ENCODE measurements at places on chromosomes 11 and 22.

DNA sequence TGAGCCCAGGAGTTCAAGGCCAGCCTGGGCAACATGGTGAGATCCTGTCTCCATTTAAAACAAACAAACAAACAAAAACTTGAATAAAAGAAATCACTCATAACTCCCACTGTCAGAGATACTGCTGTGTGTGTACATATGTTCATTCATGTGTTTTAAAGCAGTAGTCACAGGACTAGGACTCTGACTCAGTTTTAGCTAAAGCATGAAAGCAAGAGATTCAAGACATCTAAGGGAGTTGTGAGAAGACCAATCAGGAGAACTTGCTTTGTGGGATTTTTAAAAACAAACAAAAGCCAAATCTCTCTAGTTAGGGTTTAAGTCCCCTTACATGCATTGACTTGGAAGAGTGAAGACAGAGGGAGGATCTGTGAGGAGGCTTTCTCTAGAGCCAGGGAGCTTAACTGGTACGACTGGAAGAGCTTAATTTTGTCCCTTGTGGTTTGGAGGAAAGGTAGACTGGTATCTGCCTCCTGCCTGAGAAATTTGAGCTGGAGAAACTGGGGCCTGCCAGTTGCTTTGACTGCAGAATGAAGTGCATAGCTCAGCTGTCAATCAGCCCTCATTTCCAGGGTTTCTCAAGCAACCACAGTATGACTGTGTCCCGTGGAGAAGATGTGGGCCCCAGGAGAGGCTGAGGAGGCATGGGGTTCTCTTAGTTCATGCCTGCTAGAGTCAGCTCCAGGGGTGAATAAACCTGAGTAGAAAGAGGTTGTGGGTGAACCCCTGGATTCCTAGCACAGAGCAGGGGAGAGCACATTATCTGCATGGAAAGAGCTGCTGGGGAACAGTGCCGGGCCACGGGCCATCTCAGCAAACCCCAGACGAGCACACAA lies 30.6 kb downstream of the EXPH5 start:
- no peak for DNase-seq

DNA sequence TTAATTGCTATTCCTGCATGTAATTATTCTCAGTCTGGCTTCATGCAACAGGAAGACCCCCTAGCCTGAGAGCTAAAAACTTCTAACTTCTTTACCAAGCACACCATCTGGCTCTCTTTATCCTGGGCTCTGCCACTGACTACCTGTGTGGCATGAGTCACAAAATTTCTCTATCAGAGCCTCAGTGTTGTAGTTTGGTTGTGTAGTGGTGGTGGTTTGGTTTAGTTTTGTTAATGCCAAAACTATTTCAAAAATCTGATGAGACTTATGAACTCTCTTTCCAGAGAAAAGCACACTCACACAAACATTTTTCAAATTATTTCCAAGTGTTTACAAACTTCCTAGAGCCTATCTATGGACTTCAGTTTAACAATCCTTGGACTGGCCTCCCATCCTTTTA lies 7.5 kb upstream of the IL17RA start:
- no peak for DNase-seq

- no peak for DNase-seq
Measured at GRCh38 chr11:113894421-113894996, 10.1 kb upstream of the HTR3B start.

GRCh38 chr11:95100191-95100648 lies 10.6 kb downstream of the ENDOD1 start:
- DNase-seq = no peak

DNA sequence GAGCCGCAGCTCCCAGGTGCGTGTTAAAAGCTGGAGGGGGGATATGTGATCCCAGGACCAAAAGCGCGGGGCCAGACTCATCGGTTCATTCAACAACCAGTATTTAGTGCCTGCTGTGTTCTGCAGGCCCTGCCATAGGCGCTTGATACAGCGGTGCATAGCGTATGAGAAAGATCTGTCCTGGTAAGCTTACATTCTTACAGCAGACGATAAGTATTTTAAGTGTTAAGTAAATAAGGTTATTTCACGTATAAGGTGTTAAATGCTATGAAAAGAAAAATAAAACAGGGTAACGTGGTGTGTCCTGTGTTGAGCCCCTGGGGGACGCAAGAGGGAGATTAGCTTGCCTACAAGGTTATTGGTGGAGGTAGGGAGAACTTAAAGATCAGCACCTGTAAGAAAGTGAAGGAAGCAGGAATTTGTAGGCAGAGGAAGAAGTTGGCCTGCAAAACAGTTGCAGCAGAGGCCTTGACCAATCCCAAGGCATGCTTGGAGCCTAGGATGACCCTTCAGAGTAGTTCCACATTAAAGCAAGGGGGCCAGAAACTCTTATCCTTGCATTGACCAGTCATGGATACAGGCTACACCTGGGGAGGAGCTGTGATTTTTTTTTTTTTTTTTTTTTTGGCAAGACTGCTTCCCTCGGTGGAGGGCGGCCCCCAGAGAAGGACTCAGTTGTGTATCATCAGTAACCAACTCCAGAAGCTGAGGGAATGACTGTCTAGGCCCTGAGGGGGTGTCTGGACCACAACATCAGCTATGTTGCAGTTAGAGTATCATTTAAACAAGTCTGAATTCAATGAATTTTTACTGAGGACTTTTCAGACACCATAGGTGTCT lies 487 bp upstream of the LIPT2 start:
- DNase-seq = no peak

DNA sequence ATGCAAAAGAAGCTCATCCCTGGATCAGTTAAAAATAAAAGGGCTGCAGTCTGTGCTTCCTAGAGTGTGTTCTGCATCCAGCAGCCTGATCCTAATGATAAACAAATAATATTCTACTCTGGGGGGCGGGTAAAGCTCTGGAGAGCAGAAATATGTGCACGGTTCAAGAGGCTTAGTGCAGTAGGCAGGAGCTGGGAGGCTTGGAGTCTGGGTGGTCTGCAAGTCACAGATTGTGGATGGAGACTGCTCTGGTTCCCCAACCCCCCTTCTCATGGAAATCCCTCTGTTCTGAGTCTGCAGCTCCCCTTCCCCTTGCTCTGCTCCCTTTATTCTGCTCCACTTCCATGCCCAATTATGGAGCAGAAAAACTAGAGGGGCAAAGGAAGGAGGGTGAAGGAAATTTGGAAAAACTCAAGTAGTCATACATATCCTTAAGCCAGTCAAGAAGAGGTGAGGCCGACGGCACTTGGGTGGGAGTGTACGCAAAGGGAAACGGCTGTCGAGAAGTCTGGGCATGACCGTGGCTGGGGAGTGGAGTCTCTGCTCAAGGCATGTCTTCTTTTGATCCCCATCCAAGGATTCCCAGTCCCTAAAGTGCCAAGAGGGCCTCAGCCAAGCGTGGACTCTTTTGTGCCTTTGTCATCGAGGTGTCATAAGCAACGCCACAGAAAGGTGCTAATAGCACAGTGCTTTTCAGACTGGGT lies 16.3 kb upstream of the CLMP start:
- DNase-seq = no peak

- DNase-seq = no peak
Measured at GRCh38 chr11:15942936-15943335, 413.4 kb downstream of the SOX6 start.

- no peak for DNase-seq
Measured at GRCh38 chr11:57638005-57638781, 11.5 kb downstream of the YPEL4 start.

DNA sequence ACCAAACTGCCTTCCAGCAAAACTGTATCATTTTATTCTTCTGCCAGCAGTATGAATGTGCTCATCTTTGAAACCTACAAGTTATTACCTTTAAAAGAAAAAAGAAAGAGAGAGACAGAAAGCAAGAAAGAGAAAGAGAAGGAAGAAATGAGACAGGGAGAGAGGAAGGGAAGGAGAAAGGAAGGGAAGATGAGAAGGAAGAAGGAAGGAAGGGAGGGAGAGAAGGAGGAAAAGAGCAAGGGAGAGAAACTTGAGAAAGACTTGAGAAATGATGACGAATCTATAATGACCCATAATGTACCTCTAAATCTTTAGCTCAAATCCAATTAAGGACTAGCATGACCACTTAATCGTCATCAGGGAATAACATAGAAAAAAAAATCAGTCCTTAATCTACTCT lies 11.4 kb upstream of the JAML start:
- DNase-seq = no peak

DNA sequence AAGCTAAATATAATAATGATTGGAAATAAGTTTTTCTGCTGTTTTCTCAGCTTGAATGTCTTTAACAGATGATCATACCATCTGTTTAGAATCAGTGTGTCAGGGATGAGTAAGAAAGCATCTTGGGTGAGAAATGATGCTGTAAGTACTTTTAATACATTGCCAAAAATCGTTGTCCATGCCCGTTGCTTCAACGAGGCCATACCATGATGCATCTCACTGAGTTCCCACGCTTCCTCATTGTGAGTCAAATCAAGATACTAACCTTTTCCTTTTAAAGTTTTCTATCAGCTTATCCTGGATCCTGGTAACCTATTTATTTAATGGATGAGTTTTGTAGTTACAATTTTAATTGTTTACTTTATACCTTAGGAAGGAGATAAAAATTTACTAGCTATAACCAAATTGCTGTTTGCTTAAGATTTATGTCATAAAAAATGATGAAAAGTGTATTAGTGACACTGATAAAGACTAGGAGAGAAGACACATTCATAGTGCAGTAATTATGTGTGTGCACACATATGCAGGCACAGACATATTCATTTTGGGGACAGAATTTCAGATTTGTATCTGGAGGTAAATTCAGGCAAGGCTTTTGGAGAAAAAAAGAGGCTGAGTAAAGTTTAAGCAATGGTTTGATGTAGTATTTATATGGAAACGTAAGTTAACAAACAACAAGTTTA lies 154.8 kb downstream of the UVRAG start:
- no peak for DNase-seq

GRCh38 chr22:39428597-39429071 lies 28.2 kb upstream of the MGAT3 start:
- DNase-seq = no peak

DNA sequence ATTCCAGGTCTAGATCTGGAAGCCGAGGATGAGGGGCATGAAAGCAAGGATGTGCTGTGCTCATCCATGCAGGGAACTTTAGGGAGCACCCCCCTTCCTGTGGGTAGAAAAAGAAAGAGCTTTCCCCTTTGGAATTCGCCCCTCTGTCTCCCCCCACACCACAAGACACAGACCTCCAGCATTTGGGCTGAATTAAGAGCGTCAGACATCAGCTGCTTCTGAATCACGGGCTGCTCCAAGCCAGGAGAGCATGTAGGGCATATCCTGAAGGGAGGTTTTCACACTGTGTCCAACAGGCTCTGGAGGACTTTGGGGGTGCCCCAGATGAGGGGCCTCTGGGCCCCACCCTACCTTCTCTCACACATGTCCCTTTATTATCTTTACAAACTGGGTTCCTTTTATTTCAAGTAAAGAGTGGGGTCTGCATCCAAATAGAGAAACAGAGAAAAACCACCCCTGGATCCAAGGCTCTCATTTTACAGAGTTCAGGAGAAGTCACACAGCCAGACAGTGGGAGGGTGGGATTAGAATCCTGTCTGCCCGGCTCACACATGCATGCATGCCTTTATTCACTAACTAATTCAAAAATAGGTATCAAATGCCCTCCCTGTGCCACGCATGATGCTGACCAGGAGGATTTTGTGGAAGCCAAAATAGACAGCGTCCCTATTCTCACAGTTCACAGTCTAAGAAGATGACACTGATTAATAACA lies 52.8 kb downstream of the LRRC32 start:
- no peak for DNase-seq

DNA sequence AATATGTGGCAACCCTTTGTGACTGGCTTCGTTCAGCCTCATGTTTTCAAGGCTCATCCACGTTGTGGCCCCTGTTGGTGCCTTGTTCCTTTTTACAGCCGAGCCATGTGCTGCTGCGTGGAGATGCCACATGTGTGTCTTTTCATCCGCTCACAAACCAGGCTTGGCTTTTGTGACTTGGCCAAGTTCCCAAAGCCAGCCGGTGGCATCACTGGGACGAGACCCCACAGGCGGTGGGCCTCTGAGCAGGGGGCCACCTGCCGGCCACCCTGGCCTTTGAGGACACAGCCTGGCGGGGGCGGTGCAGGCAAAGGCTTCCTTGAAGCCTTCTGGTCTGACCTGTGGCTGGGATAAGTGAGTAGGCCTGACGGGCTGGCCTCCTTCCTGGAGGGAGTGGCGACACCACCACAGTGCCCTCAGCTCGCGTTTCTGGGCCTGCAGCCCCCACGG lies 10.5 kb downstream of the GRK2 start:
- peak; percentile 44 for DNase-seq

GRCh38 chr11:57405271-57405860 lies 14.9 kb upstream of the PRG2 start:
- no peak for DNase-seq

DNA sequence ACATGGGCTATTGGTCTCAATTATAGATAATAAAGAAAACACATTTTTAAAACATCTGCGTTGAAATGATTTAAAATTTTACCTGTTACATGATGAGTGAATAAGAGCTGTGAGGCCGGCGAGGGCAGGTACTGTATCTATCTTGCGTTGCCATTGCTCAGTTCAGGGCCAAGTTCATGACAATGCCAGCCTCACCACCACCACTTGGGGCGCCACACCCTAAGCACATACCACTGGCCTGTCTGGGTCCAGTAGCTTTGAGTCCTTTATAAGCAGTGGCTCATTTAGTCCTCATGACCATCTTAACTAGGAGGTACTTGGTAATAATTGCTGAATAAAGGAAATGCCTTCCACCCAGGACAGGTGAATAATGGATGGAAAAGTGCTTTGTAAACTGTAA lies 14.5 kb upstream of the MB start:
- DNase-seq = peak; percentile 28

- DNase-seq = no peak
Measured at GRCh38 chr11:125930076-125930450, 15.8 kb upstream of the VSIG10L2 start.

GRCh38 chr11:117171404-117172061 lies 7.0 kb upstream of the SIDT2 start:
- DNase-seq = no peak

GRCh38 chr11:130243816-130244215 lies 70.9 kb downstream of the ZBTB44 start:
- DNase-seq = no peak

GRCh38 chr22:31248138-31248745 lies 36.1 kb downstream of the LIMK2 start:
- peak; percentile 66 for DNase-seq

- DNase-seq = no peak
Measured at GRCh38 chr22:37018815-37019308, 385 bp downstream of the TST start.

- DNase-seq = no peak
Measured at GRCh38 chr11:134086376-134086775, 17.5 kb downstream of the JAM3 start.

DNA sequence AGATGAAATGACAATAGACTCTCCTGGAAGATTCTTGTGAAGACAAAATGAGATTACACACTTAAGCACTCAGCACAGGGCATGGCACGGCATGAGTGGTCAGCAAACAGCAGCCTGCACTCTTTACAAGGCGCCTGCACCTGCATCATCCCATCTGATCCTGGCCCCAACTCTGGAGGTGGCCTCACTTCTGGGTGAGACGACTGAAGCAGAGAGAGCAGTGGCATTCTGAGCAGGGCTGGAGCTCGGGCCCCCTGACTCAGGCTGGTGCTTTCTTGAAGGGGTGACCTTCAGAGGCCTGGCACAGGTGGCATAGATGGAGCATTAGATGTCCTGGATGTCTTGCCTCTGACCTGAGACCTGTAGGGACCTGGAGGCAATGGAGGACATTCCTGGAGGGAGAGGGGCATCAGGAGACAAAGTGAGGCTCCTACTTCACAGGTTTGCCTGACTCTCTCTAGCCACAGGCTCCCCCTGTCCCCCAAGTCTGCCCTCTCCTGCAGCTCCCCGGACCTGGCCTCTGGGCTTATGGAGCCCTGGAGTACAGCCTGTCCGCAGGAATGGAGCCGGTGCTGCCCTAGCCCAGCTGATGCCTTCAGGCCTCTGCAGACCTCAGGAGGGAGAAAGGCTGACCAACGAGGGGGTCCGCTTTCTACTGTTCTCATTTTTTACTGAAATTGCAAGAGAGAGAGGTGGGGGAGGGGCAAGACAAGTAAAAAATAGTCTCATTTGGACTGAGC lies 65.5 kb upstream of the THY1 start:
- no peak for DNase-seq

Measured in activated naive CD4-positive, alpha-beta T cell treated with anti-CD3 and anti-CD28 coated beads, Interleukin-2, amount 50 U/mL, for 16 hours (primary cell).